ENCODE measurements at places on chromosomes 16 and 17.

- peak; percentile 72 for DNase-seq
Observed at GRCh38 chr16:19118938-19119431, 5.2 kb downstream of the ITPRIPL2 start.

GRCh38 chr17:12510535-12510934 lies 155.2 kb upstream of the MYOCD start:
- no peak for DNase-seq

- peak; percentile 70 for DNase-seq
Observed at GRCh38 chr16:56477096-56477878, 25.9 kb downstream of the OGFOD1 start.

- DNase-seq, result peak; percentile 35
Observed at GRCh38 chr17:18141210-18141803, 32.8 kb downstream of the MYO15A start.

- no peak for DNase-seq
Observed at GRCh38 chr16:89221604-89222003, 4.1 kb downstream of the ZNF778 start.

DNA sequence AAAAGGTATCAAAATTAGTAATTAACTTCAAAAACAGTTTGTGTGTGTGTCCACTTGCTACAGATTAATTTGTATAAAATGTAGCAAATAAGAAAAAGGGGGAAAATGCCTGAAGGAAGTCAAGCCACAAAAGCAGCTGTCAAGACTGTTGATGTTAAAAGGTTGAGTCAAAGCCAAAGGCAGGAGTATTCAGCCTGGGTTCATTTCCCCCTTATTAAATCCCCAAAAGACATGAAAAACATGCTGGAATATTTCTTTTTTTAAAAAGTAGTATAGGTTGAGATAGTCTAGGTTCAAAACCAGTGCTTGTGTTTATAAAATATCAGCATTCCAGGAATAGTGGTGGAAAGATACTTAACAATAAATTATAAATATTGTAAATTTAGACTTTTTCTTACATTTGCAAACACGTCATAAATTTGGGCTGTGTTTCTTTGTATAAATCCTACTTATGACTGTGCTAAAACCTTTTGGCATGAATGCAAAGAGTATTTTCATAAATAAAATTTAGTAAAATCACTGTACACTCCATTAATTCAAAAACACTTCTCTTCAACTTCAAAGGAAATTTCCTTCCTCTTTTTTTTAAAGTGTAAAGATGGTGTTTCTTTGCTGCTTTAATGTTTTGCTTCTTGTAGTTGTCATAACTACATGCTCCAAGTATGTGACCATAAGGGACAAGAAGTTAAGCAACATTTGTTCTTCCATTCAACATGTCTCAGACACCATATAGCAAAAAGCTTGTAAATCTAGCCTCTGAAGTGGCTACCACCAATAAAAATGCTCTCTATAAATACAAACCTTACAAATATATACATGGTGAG lies 72.0 kb downstream of the SKAP1 start:
- no peak for DNase-seq

- DNase-seq, result no peak
Observed at GRCh38 chr17:44768505-44769142, 9.8 kb downstream of the ADAM11 start.

DNA sequence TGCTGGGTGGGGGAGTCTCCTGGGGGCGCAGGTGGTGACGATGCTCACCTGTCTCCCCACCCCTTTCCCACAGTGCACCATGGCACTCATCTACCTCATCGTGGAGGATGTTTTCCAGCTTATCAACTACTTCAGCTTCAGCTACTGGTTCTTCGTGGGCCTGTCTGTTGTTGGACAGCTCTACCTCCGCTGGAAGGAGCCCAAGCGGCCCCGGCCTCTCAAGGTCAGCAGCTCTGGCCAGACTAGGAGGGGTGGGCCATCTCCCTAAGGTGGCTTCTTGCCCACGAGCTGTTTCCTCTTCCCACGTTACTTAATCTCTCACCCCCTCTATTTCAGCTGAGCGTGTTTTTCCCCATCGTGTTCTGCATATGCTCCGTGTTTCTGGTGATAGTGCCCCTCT lies 14.5 kb downstream of the SLC7A6OS start:
- no peak for DNase-seq

- DNase-seq, result no peak
Observed at GRCh38 chr17:40888196-40888720, 3.2 kb upstream of the KRT20 start.

DNA sequence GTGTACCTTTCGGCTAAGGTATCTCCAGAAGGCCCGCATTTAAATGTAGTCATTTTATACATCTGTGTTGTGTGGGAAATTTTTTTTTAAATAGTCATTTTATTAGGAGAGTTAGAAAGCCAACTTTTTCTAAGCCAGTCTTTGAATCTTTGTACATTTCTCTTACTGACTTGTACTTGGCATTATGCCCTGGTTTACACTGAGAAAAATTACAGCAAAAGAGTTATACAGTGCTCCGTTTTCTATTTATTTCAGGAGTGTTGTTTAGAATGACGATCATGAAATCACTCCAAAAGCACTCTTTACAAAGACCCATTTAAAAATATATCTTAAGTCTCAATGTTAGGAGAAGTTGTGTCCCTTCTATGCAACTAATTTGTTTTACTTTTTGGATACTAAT lies 91.8 kb downstream of the CYB561 start:
- DNase-seq, result no peak
